RPMI7951 (cell line): ENCODE measurements at places on chromosomes 7 and 10.
A peak's percentile ranks its signal among the peaks of the same experiment; 100 is the strongest.

GRCh38 chr10:101617102-101617823 is 29.1 kb downstream of the DPCD start:
- no peak for DNase-seq

- no peak for DNase-seq
Observed at GRCh38 chr7:159098424-159098786, 46.3 kb downstream of the VIPR2 start.

GRCh38 chr7:50954245-50954644 is 171.5 kb upstream of the GRB10 start:
- no peak for DNase-seq

DNA sequence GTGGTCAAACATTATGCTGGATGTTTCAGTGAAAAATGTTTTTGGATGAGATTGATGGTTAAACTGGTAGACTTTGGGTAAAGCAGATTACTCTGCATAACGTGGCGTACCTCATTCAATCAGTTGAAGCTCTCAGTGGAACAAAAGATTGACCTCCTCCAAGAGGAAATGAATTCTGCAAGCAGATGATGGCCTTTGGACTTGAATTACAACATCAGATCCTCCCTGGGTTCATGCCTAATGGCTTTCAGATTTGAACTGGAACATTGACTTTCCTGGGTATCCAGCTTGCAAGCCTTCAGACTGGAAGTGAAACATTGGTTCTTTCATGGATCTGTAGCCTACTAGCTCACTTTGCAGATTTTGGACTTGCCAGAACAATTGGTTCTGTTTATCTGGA is 169.3 kb upstream of the MALRD1 start:
- no peak for DNase-seq

- no peak for DNase-seq
Observed at GRCh38 chr10:91987397-91988037, 63.9 kb downstream of the BTAF1 start.

GRCh38 chr7:7805511-7806153 is 87.2 kb upstream of the RPA3 start:
- DNase-seq, result no peak

GRCh38 chr10:3118641-3119091 is 51.3 kb downstream of the PFKP start:
- no peak for DNase-seq

GRCh38 chr10:121155742-121156474 is 304.7 kb downstream of the WDR11 start:
- DNase-seq, result peak; percentile 49

GRCh38 chr10:46263831-46264268 is 22.9 kb upstream of the ANTXRL start:
- no peak for DNase-seq

DNA sequence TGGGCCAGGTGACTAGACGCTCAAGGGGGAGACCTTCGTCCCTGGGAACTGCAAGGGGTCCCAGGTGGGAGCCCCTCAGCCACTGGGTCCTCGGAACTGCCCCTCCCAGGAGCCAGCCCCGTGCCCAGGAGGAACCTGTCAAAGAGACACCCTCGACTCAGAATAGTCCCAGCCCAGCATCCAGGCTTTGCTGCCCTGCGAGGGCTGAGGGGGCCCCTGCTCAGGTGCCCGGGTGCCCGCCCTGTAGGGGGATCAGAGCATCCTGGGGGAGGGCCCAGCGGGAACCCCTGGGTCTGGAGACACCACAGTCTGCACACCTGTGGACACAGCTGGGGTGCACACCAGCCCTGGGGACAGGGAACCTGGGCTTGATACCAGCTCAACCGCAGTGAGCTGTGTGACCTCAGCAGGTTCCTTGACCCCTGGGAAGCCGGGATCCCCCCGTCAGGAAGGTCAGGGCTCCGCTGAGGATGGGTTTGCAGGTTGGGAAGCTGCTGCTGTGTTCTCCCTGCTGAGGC is 407 bp downstream of the ELN start:
- no peak for DNase-seq

DNA sequence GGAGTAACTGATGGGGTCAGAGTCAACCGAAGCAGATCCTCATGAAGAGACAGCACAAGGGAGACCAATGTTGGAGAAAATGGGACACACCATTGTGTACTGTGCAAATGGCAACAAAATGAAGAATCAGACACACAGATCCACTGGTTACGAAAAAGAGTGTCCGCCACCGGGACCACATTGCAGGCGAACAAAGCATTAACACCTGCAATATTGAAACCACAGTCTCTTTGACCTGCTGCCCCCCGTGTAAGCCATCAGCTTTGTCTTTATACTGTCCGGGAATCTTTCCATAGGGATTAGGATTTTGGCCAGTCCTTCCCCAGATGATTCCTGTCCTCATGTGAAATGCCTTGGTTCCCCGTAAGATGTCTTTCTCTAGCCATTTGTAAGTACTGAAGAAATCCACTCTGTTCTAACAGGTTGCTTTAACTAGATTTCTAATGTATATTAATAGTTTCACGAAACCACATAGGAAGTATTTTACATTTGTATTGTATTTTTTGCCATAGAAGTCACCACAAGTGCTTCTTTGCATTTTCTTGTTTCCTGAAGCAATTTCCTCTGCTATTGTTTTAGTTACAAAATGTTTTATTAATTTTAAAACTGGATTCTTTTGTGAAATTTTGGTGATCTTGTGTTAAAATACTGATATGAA is 140.8 kb upstream of the NFE2L3 start:
- no peak for DNase-seq

DNA sequence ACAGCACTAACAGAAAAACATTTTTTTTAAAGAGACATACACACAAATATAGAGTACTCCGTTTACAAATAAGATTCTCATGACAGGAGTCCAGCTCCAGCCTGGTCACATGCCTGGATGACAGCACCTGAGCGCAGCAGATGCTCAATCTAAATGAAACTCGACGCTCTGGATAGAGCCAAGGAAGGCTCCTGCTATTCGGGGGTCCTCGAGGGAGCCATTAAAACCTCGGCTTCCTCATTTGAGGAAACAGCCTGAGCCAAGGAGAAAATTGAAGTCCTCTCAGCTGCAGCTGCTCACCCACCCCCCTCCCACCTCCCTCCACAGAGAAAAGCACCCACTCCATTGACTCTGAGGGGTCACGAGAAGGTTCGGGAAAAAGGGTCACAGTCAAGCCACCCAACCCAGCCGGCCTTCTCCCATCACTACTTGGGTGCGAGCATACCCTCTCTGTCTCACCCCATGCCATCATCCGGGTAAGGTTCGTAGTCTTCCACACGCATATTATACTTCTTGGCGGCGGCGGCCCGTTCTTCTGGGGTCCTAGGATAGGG is 673 bp downstream of the NDUFB8 start:
- DNase-seq, result no peak

- DNase-seq, result no peak
Observed at GRCh38 chr7:155796381-155797261, 15.6 kb downstream of the SHH start.

GRCh38 chr10:113552701-113553100 is at the start of gene HABP2:
Gene HABP2, plus strand, starts transcription at chr10:113553053. Its CDS starts 69 bp downstream, at chr10:113553122.
- no peak for DNase-seq

- DNase-seq, result peak; percentile 63
Observed at GRCh38 chr10:100878291-100878910, 34.4 kb upstream of the SLF2 start.

DNA sequence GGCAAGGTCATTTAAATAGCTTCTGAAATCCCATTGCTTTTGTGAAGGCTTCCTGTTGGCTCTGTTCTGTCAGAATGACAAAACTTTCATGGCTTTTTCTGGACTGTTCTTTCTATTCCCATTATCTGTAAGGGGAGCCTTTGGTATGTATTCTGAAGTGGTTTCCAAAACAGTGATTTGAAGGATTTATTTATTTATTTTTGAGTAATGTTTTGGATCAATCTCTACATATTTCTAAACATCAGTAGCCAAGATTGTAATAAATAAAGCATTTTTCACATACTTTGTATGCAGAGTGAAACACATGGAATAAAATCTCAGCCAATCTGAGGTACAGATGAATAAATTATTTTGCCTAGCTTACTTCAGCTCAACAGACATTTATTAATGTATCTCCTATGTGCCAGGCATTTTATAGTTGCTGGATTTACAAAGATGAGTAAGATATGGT is 121.1 kb downstream of the BBS9 start:
- no peak for DNase-seq

- peak; percentile 49 for DNase-seq
Observed at GRCh38 chr10:48792687-48793096, 108.0 kb downstream of the WDFY4 start.

GRCh38 chr10:75117995-75118394 is 6.5 kb downstream of the SAMD8 start:
- no peak for DNase-seq

GRCh38 chr7:4124556-4125477 is 557.3 kb upstream of the FOXK1 start:
- no peak for DNase-seq

- peak; percentile 92 for DNase-seq
Observed at GRCh38 chr10:17109475-17110207, 20.0 kb downstream of the CUBN start.

GRCh38 chr7:127362364-127363027 is 30.0 kb downstream of the ZNF800 start:
- no peak for DNase-seq
